NCI-H1436 treated with DMSO at 0.1 percent for 48 hours (cell line): ENCODE measurements at places on chromosomes 2 and 18.

- DNase-seq = no peak
These were observed 4.9 kb upstream of the WNT10A start for GRCh38 chr2:218875692-218876246.

- no peak for DNase-seq
These were observed 9.5 kb downstream of the WDR7 start for GRCh38 chr18:56660655-56661054.

GRCh38 chr2:236782938-236783337, 213.3 kb downstream of the ACKR3 start:
- DNase-seq = no peak

DNA sequence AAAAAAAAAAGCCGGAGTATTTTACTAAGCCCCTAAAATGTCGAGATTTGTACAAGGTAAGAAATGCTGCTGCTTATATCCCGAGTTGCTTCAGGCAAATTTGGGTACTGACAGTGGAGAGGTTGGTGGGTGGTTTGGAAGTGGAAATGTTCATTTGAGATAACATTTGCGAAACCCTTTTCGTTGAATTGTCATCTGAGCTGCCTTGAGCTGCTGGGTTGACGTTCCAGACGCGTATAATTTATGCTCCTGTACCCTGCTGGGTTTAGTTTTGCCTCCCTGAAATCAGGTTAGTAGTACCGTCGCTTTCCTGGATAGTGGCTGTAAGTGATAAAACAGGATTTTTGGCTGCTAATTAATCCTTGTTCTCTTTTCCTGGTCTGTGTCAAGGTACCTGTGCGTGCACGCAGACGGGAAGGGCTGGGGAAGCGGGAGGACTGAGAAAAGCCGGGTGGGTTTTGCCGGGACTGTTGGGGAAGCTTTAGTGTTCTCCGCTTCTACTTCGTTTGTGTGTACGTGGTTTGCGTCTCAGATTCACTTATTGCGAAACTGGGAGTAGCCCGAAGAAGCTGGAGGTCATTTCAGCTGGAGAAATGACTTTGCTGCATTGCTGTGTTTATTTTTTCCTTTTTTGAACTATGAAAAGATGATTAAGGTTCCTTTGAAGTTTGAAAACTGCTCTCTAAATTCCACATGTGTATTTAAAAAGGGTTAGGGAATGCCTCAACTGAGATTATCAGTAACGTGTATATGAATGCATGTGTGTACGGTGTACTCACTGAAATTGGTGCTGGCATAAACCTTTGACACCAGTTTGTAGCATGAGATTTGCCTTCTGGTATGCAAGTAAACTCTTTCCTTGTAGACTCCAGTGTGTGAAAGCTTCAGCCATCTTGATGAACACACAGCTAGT, 709 bp downstream of the UGP2 start:
- DNase-seq = no peak

- DNase-seq = no peak
These were observed 91.4 kb downstream of the GALNT1 start for GRCh38 chr18:35672897-35673296.

GRCh38 chr18:22024924-22025323, 144.5 kb upstream of the GATA6 start:
- DNase-seq = no peak

- DNase-seq = no peak
These were observed 28.9 kb downstream of the OSBPL1A start for GRCh38 chr18:24368749-24369148.

GRCh38 chr18:36337679-36338402, 40.3 kb downstream of the FHOD3 start:
- no peak for DNase-seq

DNA sequence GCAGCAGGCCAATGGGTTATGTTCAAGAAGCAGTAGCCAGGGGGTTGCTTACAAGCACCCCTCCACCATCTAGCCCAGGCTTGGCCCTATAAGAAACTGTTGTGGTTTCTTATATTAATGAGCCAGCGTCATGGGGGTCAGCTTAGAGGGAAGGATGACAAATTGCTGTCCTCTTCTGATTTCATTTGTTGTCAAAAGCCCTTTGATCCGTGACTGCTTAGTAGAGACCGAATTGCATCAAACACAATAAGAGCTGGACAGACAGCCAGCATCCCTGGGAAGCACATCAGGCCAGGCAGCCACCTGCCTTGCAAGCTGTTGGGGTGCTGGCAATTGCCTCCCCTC, 206.6 kb upstream of the SETBP1 start:
- DNase-seq = no peak

DNA sequence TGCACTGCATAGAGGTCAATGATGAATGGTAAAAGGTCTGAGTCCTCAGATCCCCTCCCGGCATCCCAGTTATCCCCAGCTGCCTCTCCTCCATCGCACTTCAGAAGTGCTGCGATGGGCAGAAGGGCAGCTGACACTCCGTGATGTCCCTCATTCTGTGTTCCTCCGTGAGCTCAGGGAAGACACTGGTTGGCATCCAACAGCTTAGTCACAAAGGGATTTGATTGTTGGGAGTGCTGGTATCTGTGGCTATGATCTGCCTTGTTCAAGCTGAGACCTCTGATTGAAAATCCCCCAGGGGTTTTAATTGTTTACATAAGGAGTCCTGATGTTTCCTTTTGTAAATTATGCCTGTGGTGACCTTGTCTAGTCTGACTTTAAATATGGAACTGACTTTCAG, 19.0 kb upstream of the SAG start:
- no peak for DNase-seq

DNA sequence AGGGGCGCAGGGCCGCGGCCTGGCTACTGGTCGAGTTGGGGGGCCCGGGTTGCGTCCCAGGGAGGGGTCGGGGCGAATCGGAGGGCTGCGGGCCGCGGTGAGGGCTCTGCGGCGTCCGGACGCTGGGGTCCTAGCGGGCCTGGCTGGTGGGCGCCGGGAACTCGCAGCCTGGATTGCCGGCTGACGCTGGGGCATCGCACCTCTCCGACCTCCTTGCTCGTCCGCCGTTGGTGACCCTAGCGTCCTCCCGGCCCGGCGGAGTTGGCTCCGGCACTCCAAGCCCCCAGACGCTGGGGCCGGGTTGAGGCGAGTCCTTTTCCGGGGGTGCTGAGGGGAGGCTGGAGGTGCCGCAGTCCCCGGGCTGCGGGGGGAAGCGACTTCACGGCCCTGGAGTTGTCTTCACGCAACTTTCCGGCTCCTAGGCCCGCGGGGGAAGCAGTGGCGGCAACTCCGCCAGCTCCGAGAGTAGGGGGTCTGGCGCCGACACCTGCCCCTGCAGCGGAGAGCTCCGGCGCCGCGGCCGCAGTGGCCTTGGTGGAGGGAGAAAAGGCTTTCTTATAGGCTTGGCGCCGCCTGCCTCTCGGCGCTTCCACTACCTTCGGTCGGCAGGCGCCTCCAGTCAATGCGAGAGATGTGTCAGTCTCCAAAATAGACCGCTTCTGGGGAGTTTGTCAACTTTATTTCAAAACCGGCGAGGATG, 70.3 kb downstream of the HAUS1 start:
- no peak for DNase-seq

DNA sequence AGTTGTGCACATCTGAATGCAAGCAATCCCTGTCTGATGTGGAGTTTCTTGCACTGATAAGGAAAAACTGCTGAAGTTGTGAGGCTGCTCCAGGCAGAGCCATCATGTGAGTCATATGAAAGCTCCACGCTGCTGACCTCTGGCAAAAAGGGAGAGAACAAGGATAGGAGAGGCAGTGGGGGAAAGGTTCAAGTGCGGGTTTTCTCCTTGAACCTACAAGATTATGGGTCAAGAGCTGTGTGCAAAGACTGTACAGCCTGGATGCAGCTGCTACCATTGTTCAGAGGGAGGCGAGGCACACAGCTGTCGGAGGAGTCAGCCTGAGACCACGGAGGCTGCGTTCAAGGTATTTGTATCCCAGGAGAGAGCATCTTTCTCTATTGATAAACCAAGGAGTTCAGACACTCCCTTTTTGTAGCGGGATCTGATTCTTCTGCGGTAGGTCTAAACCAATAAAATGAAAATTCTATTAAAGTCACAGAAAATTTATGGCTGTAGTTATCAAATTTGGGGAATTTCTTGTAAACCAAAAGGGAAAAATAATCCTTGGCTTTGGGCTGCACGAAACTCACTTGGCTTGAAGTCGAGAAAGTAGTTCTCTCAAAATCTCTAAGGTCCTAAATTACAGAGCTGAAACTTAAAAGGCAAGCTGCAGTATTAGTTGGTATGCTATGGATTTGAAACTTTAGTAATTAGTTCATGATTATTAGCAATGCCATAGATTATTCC, at the start of gene CDK15:
Gene CDK15, plus strand, starts transcription at position 96 of the 729 bp plus-strand sequence. Its CDS starts 128 bp downstream, at position 224.
- DNase-seq = no peak
